ENCODE measurements at places on chromosomes 12 and 14.

DNA sequence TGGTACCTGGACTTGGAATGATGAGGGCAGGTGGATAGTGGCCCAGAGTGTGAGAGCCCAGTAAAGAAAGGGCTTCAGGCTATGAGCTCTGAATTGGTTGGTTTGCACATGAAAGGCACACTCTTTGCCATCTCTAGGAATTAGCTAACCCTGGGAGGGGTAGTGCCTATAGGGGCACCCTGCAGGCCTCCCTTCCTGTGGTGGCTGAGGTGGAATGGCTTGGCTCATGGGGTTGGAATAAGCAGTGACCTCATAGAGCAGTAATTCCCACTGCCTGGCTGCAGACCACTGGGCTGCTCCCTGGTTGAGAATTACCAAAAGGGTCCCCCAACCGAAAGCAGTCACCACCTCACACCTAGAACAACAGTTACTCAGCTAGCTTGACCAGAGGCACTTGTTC is 42.7 kb downstream of the ASCL4 start:
- DNase-seq: no peak

GRCh38 chr12:5247144-5247543 is 184.8 kb upstream of the NTF3 start:
- no peak for DNase-seq

DNA sequence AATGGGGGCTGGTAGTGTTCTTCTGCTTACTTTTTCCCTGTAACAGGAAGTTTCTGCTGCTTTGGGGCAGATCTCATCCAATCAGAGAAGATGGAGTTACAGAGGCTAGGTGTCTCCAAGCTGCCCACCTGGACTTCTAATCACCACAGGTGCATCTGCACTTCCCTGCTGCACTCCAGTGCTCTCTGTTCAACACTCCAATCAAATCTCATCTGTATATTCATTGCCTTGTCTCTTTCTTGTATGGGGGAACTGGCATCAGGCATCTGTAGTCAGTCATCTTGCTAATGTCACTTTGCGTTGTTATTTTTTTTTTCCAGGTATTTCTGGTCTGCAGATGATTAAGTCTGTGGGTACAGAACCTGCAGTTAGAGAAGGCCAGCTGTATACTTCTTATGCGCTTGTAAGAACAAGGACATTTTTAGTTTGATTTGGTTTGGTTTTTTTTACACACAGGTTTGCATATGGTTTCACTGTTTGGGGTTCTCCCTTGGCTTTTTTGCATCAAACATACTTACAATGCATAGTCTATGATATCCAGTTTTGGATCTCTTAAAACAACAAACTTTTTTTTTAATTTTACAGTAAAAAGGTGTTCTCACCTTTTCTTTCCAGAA is 116.0 kb downstream of the METTL25 start:
- DNase-seq: no peak

DNA sequence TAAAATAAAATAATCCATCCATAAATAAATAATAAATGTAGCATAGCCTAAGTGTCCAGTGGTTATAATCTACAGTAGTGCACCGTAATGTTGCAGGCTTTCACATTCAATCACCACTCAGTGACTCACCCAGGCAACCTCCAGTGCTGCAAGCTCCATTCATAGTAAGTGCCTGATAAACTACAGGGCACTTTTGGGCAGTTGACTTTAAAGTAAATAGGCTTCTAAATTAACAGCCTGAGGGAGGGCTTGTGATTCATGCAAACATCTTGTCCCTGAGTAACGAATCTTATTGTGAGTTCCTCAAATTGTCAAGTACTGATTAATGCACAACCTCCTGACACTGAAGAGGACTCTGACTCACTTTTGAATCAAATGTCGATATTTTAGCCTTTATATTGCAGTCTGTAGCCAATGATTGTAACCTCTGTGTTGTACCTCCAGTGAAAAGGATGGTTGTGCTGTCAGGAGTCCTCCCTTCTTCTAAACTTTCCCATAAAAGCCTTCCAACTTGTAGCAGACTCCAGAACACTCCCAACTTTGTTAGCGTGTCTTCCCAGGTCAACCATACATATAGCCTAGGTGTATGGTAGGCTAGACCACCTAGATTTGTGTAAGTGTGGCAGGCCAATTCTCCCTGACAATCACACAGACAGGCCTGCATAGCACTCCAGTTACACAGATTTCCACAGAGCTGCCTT is 55.0 kb upstream of the BICD1 start:
- DNase-seq: no peak

DNA sequence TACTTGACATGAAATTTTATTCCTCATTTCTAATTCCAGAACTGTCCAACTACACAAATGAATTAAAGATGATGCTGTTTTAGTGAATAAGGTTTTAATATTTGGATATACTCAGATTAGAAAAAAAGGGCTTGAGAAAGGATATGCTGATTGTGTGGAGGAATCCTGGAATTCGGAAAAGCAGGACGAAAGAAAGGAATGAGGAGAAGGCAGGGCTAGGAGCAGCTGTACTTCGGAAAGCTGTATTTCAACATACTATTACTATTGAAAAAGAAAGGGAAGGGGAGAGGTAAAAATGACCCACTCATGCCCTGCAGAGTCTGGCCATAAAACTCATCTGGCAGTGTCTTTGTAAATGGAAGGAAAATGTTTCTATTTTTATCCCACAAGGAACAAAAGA is 63.1 kb upstream of the PLBD1 start:
- DNase-seq: no peak

GRCh38 chr14:20626274-20626673 is 15.2 kb downstream of the OR6S1 start:
- no peak for DNase-seq

- no peak for DNase-seq
These were observed 466.5 kb upstream of the ATXN7L3B start for GRCh38 chr12:74071182-74071581.

- no peak for DNase-seq
These were observed 46.9 kb upstream of the CAND1 start for GRCh38 chr12:67222302-67222701.

Data from HuH-7.5 (cell line).